Fibroblast of skin of right biceps (primary cell): ENCODE measurements at places on chromosomes 13 and 19.

- DNase-seq, result no peak
These were observed 1.6 kb downstream of the GPC5 start for GRCh38 chr13:91400063-91400399.

GRCh38 chr13:111610081-111610480 lies 289.6 kb downstream of the TEX29 start:
- no peak for DNase-seq

- peak; percentile 66 for DNase-seq
These were observed 19.6 kb downstream of the CELF5 start for GRCh38 chr19:3243819-3244700.

GRCh38 chr13:103615771-103616170 lies 549.6 kb upstream of the SLC10A2 start:
- DNase-seq, result no peak

- DNase-seq, result no peak
These were observed 3.2 kb downstream of the ERF start for GRCh38 chr19:42251572-42252358.

GRCh38 chr13:48741377-48741776 lies 87.6 kb downstream of the CYSLTR2 start:
- no peak for DNase-seq

GRCh38 chr13:74110053-74110452 lies 24.2 kb downstream of the KLF12 start:
- DNase-seq, result no peak

DNA sequence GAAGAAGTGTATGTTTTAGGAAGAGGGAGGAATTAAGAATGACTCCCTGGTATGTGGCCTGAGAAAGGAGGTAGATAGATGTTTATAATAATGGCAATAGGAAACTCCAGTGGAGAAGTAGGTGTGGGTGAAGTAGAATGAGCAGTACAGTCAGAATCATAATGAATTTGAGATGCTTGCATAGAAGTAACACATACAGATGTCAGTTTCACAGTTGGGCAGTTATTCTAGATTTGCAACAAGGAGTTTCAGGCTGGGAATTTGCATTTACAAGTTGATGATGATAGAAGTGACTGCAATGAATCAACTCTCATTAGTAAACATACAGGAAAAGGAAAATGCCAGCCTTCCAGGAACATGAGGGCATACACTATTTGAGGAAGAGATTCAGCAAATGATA lies 149.0 kb downstream of the SLITRK1 start:
- DNase-seq, result no peak

- DNase-seq, result no peak
These were observed 5.9 kb upstream of the GRAMD1A start for GRCh38 chr19:34994286-34994642.

DNA sequence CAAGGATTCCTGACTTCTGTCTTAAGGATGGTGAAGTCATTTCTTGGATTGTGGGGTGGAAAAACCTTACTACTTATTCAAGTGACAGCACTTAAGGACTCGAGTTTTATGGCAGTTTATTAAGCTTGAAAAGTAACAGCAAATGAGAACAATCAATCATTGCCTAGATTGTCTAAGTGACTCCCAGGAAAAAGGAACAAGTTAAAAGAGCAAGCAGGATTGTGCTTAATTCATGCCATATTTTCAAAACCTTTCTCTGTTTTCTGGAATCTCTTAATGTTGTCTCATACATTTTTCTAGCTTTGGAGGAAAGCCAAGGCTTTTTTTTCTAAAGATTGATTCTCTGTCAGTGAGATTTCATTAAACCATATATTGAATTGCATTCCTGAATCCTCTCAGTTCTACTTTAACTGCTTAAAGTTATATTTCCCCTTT lies 236.2 kb upstream of the HTR2A start:
- peak; percentile 83 for DNase-seq

- DNase-seq, result peak; percentile 45
These were observed 111.2 kb downstream of the GADD45B start for GRCh38 chr19:2587001-2587719.

DNA sequence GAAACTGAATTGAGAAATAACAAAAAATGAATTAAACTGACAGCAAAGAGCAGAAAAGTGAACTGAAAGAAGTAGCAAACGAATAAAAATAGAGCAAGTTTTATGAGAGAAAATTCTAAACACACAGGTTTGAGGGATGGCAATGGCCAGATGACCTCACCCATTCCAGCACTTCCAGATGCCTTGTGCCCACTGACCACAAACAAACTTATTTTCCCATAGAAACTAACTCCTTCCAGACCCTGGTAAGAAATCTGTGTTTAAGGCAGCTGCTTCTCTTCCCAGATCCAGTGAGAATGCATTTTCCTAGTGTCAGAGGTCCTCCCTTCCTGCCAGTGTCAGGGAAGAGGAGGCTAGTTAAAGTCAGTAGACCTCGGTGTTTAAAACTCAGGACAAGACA lies 51.7 kb downstream of the RXFP2 start:
- no peak for DNase-seq

- no peak for DNase-seq
These were observed 12.2 kb downstream of the GTF2F2 start for GRCh38 chr13:45132369-45133064.

DNA sequence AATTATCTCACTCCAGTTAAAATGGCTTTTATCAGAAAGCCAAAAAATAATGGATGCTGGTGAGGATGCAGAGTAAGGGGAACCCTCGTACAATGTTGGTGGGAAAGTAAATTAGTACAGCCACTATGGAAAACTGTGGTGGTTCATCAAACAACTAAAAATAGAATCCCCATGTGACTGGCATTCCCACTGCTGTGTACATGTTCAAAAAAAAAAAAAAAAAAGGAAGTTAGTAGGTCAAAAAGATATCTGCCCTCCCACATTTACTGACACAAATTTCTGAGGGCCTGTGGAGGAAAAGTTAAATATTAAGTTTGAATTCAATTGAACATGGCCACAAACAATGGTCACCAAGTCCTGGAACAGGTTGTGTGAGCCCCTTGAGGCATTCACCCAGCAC lies 9.8 kb upstream of the ZSCAN5A start:
- DNase-seq, result no peak

DNA sequence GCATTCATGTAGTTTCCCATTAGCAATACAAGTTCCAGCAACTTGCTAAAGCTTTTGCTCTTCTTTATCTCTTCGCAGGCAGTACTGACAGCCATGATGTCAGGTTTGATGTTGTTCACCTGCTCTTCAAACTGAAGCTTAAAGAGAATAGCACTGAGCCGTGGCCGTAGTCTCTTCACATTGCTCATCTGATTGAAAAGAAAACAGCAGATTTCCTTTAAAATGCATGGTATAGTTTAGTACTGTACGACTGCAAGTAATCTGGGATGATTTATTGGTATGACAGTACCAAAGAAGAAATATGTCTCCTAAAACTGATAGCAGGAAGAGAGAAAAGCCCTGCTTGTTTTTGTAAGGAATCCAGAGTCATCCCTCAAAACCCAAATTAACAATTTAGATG lies 284.4 kb downstream of the DIAPH3 start:
- no peak for DNase-seq

GRCh38 chr19:2561895-2562294 lies 86.0 kb downstream of the GADD45B start:
- DNase-seq, result no peak

DNA sequence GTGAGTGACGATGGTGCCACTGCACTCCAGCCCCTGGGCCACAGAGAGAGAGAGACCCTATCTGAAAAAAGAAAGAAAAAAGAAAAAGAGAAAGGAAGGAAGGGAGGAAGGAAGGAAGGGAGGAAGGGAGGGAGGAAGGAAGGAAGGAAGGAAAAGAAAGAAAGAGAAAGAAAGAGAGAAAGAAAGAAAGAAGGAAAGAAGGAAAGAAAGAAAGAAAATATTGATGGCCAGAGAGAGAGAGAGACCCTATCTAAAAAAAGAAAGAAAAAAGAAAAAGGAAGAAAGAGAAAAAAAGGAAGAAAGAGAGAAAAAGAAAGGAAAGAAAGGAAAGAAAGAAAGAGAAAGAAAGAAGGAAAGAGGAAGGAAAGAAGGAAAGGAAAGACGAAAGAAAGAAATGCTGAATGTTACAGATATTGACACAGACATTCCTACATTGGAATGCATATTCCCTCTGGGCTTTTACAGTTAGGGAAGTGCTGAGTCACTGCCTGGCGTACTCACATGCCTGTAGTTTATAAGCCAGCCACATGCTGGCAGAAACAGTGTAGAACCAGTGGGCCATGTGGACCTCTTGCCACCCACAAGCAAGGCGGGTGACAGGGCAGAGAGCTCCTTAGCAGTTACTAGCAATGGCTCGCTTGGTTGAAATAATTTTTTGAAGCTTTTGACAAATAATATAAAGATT lies 34.6 kb upstream of the SLC46A3 start:
- DNase-seq, result peak; percentile 95

GRCh38 chr13:42497798-42498197 lies 76.2 kb upstream of the TNFSF11 start:
- peak; percentile 72 for DNase-seq

DNA sequence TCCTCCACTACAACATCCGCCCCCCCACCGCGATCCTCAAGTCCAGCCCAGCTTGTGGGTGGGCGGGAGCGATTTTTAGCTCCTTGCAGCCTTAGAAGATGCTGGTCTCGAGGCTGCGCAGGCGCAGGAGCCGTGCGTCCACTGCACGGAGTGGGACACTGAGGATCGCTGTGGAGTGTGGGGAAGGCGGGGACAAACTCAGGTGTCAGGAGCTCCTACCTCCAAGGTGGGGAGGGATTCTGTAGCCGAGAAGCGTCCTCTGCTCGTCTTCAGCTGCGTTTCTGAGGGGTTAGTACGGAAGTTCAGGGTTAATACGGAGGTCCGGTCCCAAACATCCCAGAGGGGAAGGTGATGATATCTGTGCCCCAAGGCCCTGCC lies at the start of gene RTBDN:
RTBDN (minus strand) TSS at position 14 of the 378 bp plus-strand sequence. CDS start 4,600 bp downstream, outside the sequence.
- DNase-seq, result no peak

GRCh38 chr19:49455773-49456172 lies 2.7 kb downstream of the ALDH16A1 start:
- no peak for DNase-seq

DNA sequence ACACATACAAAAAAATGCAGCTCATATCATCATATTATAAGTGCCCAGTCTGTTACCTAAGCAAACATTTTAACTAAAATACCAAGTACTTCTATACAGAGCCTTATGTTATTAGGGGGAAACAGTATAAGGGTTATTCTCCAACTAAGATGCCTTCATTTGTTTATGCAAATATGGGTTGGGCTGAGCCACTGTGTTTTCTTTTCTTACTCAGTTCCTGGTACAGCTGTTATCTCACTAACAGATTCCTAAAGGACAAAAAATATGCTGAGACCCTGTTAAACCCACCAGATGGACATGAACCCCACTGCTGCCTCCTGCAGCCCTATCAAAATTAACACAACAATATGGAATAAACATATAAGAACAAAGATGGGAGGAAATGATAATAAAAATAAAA lies 34.5 kb upstream of the SMAD9 start:
- no peak for DNase-seq

DNA sequence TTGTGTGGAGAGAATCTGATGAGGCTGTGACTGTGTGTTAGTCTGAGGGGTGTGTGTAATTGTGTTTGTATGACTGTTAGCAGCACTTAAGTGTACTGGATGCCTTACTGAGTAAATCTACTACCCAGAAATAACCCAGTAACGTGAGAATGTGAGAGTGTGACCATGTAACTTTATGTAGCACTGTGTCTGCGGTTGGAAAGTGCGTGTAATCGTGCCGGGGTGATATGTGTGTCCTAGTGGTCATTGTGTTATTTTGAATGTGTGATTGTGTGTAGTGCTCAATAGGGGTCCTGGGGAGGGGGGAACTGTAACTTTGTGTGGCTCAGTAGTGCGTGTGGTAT lies 550 bp downstream of the ZNF383 start:
- peak; percentile 22 for DNase-seq

- DNase-seq, result no peak
These were observed 7.3 kb downstream of the IFNL3 start for GRCh38 chr19:39237200-39238184.

DNA sequence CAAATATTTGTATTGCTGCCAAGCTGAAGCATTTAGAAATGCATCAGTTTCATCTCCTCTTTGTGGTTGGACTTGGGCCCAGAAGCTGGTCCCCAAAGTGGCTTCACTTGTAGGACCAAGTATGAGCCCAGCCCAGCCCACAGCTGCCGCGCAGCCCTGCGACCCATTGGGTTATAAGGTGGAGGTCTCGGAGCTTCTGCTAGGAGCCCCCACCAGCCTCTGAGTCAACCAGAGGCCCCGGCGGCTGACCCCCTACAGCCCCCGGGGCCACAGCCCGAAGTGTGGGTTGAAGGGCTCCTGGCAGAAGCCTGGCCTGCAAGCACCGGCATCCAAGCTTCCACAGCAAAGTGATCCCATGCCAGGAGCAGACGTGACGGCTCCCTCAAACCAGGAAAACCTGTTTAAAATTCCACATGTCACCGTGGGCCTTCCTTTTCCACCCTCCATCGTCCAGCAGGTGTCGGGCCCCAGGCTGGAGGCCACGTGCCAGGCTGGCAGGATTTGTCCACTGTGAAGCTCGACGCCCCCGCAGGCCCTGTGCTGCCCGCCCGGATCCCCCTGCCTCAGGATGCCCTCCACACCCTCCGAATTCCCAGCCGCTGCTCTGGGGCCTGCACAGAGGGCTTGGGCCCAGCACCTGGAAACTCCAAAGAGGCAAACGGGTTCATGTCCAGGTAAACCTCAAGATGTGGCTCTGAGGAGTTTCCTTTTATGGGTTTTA lies 54.7 kb downstream of the C13orf46 start:
- peak; percentile 45 for DNase-seq

DNA sequence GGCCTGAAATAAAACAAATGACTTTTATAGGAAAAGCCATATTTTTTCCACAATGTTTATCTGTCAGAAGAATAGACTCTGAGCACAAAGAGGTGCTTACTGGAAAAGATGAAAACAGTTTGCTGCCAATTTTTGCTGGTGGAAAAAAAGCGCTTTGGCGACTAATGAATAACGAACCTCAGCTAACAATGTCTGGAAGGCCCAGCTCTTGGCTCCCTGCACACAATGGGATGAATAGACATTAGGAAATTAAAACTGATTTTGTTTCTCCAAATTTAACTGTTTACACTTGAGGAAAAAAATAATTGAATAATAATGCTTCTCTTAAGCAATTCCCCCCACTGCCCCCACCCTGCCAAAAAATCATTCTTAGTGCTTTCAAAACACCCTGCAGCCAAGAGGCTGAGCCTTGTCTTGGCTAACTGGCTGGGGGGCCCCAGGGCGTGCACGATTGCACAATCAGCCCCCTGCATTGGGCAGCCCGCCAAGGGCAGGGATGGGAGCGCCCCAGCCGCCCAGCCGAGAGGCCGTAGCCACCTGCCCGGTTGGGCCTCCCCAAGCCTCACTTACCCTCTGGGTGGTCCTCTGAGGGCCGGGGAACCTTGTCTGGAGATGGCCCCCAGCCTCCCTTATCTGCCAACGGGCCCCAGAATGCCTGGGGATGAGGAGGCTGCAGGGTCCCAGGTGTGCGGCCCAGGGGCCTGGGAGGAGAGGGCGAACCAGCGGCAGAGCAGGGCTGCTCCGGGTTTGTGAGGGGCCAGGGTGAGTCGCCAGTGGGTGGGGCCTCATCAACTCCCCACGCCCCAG lies 16.8 kb downstream of the CEBPG start:
- no peak for DNase-seq

DNA sequence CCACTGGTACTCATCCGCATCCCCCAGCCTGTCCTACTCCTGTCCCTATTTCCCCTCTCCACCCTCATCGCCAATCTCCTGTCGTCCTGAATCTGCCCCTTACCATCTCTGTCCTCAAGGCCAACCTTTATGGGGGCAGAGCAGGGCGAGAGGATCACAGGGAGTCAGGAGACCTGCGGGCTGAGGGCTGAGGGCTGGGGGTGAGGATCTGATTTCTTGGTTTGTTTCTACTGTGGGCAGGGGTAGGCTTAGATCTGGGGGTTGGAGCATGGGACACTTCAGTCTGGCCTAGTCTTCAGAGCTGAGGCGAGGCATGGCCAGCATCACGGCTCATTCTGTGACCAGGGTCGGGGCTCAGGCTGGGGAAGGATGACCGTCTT lies 16.5 kb upstream of the ERCC1 start:
- no peak for DNase-seq

- peak; percentile 86 for DNase-seq
These were observed 4.0 kb upstream of the HOOK2 start for GRCh38 chr19:12779162-12779993.
